ENCODE measurements at places on chromosomes 16 and 17.

GRCh38 chr17:1553354-1554266 is 9.0 kb downstream of the PITPNA start:
- no peak for DNase-seq

DNA sequence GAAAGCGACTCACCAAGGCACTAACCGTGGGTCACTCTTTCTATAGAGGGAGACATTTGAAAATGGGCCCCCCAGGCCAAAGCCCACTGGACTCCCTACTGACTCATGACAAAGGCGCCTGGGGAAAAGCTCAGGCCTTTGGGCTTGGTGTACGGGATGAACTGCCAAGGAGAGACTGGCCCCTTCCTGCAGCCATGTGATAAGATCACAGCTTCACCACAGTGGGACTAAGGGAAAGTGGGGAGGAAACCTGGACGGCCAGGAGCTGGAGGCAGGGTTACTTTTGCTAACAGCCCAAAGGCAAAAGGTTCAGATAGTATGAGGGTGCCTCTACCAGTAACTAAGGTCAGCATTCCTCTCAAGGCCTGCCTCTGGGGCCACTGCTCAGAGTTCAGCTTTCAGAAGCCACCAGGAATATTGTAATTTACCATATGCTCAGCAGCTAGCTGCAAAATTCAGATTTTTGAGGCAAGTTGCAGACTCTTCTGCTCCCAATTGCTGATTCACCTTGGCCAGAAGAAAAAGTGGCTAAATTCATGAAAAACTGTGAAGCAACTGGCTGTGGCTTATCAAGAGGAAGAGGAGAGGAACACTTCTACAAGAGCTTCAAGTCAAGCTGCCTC is 37.1 kb upstream of the SLC25A19 start:
- DNase-seq = no peak

- no peak for DNase-seq
These were observed 38.9 kb downstream of the LGALS9 start for GRCh38 chr17:27669850-27670249.

DNA sequence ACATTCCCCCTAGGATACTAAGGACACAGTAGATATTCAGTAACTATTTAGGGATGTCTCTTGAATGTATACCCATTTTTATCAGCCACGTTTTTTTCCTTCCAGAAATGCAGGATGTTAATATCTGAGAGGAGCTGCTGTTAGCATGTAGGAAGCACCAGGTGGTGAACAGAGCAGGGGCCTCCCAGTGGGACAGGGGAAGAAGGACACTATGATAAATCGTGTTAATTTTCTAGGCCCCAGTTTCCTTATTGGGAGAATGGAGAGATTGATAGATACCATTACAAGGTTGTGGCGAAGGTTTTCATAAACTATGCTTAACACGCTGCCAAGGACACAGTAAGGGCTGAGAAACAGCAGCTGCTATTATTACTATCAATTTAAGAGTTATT is 45.4 kb downstream of the PRSS54 start:
- DNase-seq = no peak

- no peak for DNase-seq
These were observed 114.4 kb downstream of the ASIC2 start for GRCh38 chr17:33178681-33179080.

DNA sequence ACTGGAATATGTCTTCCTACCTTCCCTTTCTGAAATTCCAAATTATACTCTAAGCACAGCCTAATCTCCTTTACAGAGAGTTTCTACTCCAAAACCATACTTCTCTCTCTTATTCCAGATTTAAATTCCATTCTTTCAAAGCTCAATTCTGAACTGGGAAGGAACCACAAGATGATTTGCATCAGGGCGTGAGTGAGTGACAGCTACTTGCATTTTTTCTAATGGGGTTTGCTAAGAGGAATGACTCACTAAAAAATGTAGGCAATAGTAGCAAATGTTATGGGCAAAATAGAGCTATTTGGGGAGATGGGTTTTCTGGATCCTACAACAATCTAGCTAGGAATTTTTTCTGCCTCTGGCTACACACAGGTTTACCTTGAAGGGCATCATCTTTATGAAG is 244.6 kb upstream of the PSMD7 start:
- no peak for DNase-seq

DNA sequence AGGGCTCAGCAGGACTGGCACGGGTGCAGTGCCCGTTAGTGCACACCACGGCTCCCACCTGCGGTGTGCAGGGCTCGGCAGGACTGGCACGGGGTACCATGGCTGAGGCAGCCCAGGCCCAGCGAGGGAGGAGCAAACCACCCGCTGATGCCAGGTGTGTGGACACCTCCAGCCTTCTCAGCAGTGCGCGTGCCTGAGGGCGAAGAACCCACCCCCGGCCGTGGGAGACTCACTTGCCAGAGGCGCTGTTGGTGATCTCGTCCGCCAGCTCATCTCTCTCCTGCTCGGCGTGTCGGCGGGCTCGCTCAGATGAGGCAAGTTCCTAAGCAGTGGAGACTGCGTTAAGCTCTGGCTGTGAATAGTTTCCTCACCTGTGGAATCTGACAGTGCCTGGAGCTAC is 45.4 kb downstream of the NDEL1 start:
- no peak for DNase-seq

DNA sequence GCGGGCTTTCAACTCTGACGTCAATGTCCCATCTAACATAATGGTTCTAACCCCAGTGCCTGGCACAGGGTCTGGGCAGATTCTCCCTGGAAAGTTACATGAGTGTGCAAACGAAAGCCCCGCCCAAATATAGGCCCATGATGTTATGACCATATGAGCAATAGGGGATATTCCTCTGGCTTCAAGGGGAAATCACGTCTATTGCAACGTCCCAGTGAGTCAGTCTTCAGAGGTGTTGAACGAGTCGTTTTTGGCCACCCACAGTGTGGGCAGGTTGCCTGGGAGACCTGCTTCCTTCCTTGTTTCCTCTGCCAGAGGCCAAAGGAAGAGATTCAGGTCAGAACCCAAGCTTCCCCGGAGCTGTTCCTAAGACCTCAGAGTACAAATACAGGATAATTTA is 30.3 kb downstream of the PIK3R5 start:
- no peak for DNase-seq

GRCh38 chr16:15598648-15599190 is 44.2 kb downstream of the MARF1 start:
- DNase-seq = no peak

DNA sequence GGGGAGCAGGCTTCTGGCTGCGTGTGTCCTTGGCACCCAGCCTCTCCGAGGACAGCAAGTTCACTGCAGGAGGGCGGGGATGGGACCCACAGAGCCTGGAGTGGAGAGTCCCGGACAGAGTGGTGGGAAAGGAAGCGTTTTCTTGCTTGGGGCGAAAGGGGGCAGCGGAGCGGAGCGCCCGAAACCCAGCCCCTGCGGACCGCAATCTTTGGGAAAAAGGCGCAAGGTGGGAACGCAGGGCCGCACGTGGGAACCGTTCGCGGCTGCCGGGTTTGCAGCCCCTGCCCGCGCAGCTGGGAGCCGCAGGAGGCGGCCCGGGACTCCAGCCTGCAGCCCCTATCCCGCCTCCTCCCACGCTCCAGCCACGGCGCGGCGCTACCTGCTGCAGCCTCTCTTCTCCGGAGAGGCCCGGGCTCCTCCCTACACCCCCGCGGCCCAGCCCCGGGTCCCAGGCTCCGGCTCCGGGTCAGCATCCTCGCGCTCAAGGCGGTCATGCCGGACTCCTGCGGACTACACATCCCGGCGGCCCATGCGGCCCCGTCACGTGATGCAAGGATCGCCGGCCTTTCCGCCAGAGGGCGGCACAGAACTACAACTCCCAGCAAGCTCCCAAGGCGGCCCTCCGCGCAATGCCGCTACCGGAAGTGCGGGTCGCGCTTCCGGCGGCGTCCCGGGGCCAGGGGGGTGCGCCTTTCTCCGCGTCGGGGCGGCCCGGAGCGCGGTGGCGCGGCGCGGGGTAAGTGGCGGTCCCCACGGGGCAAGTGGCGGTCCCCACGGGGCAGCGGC is at the start of the genes NTHL1 and TSC2:
Gene NTHL1 (minus strand): TSS at position 505 of the 786 bp plus-strand sequence. CDS start 11 bp downstream, at position 494.
Gene TSC2 (plus strand): TSS at position 656 of the 786 bp plus-strand sequence. CDS start 631 bp downstream, outside the sequence.
- peak; percentile 98 for DNase-seq

GRCh38 chr17:69593716-69594115 is 179.2 kb downstream of the MAP2K6 start:
- DNase-seq = no peak

DNA sequence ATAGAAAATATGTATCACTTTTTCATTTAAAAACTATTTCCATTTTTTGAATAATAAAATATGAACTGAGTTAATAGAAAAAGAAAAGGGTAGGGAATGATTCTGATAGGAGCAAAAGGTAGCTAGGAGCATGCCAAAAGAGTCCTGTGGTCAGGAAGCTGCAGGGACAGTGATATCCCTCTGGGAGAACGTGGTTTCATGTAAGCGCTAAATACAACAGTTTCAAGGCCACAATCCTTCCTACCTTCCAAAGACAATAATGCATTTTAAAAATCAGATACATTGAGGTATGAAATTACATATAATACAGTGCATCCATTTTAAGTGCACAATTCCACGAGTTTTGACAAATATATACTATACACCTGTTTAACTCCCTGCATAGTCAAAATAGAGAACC is 55.8 kb downstream of the CCDC182 start:
- DNase-seq = no peak

DNA sequence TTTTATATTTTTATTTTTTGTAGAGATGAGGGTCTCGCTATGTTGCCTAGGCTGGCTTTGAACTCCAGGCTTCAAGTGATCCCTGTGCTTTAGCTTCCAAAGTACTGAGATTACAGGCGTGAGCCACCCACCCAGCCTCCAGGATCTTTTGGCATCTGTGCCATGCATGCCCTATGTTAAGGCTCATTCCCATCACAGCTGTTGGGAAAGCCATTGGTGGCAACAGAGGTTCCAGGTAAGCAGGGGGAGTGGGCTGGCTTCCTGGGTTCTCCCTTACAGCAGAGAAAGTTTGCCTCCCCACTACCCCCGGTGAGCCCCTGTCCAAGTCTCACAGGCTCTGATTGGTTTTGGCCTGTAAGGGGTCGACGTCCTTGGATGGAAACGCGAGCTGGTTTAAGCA is 8.9 kb upstream of the MRTFB start:
- DNase-seq = no peak

DNA sequence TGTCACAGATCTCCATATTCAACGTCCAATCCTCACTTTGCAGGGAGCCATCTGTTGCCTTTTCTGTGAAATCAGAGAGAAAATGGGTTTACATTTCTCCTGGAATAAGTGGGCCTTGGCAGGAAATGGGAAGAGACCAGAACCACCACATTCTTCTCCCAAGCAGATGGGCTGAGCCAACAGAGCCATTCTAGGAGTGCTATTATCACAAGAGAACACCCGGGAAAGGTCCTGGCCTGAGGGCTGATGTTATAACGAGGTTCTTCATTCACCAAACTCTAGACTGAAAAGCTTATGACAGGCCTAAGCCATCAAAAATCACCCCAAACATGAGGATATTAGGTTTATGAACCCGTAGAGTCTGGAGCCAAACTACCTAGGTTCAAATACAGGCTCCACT is 64.7 kb downstream of the TOM1L2 start:
- DNase-seq = no peak

GRCh38 chr17:76593959-76594358 is 8.3 kb upstream of the ST6GALNAC2 start:
- no peak for DNase-seq

DNA sequence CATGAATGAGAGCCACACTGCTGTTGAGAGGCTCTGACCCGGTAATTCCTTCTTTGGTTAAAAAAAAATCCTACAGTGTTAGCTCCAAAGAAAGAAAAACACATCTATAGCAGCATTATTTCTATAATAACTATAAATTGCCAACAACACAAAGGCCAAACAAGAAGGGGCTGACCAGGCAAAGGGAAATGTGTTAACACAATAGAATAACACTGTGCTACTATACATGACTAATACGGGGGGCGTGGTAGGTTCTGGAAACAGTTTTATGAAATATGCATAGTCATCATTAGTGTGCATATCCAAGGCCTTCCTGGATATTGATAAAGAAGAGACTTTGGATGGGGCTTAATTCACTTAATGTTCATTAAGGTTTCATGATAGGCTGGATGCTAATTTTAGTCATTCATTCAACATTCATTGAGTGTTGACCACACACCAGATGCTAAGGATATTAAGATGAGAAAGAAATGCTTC is 50.0 kb upstream of the CCL1 start:
- no peak for DNase-seq

DNA sequence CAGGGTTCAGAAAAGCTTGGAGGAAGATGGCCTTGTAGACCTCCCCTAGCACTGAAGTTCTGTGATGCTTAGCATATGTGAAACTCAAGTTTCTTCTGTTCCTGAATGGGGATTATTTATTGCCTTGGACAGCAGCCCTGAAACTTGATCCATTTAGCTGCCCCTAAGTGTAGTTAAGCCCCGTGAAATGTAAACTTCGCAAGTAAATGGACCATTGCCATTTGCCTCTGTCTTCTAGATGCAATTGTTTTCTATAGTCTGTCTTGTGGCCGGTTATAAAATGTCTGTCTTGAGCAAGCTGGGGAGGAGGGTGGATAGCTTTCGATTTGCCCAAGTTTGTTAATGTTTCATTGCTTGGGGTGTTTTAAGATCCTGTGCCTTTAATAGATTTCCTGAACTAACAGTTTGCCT is 261.8 kb downstream of the CDH13 start:
- DNase-seq = peak; percentile 51

- DNase-seq = no peak
These were observed 945.8 kb downstream of the KCNJ2 start for GRCh38 chr17:71114911-71115668.

DNA sequence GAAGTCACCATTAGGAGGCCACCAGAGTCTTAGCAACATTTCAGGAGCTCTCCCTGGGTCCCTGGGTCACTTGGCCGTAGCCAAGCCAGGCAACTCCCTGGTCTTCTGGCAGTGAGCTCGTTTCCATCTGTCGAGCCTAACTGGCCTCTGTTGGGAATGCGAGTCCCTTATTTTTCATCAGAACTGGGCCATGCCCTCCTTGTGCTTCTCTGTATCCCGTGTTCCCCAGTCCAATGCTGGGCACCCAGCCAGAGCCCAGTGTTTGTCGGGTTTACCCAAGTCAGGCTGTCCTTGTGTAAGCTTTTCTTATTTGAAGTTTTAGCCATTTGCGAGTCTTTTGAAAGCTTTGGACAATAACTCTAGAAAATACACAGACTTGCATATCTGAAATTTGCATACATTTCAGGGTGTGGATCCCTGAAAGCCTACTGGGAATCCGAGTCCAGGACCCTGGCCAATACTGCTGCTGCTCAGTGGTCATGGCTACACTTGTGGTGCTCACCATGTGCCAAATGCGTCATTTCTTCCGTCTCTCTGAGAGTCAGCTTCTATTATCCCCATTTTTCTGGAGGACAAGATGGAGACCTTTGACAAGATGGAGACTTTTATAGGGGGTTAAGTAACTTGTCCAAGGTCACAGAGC is 81.6 kb upstream of the LGALS9 start:
- no peak for DNase-seq

GRCh38 chr17:82632451-82632850 is 15.8 kb downstream of the WDR45B start:
- DNase-seq = no peak

DNA sequence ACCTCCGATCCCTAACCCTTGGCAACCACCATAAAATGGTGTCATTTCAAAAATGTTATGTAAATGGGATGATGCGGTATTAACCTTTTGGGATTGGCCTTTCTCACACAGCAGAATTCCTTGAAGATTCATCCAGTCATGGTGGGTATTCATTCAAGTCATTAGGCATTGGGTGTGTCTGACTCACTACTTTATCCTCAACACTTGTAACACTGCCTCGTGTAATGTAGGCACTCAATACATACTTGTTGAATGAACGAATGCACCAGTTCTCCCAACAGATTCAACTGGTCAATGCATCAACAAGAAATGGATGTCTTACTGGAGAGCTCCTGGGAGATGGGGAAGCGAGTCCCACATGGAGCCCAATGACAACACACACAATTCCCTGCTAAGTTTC is 21.8 kb upstream of the GAN start:
- DNase-seq = no peak

All from right hindlimb (tissue), 1 donor.